Karpas-422 (cell line): ENCODE measurements at places on chromosomes 12 and 14.

DNA sequence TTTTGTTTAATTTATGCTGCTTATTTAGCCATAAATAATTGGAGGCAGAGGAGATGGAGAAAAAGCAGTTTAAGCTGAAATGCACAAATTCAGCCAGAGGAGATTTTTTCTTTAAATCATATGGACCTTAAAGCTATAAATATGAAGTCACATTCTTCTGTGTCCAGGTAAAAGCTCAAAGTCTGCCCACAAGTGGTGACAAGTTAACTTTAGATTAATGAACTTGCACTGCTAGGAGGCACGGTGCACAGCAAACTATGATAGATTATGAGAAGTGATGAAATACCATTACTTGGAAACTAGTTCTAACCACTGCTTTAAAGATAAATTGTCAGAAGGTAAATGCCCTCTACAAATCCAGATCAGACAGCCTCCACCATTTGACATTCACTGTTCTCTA is 69.0 kb downstream of the IFT81 start:
- H3K27ac ChIP-seq: no peak overlapping the region
- H3K4me3 ChIP-seq: no peak overlapping the region
- 0 out of 2 replicates have a peak, but pooled peaks cover 5% of the 10 kb centered on the region for H3K36me3 ChIP-seq
- H3K27me3 ChIP-seq: no peaks in the 10 kb centered on the region
- H3K4me1 ChIP-seq: no peaks in the 10 kb centered on the region

GRCh38 chr14:90570461-90570860 is 173.6 kb downstream of the CALM1 start:
- DNase-seq: no peak
- H3K27ac ChIP-seq: no peak overlapping the region
- no peak overlapping the region for H3K4me3 ChIP-seq
- H3K36me3 ChIP-seq: no peaks in the 10 kb centered on the region

GRCh38 chr12:31962076-31962475 is 2.9 kb downstream of the RESF1 start:
- no peak for DNase-seq
- H3K27me3 ChIP-seq: no peaks in the 10 kb centered on the region
- H3K4me1 ChIP-seq: peaks cover 27% of the 10 kb centered on the region
- H3K27ac ChIP-seq: no peak overlapping the region
- no peaks in the 10 kb centered on the region for H3K36me3 ChIP-seq
- no peak overlapping the region for H3K4me3 ChIP-seq

DNA sequence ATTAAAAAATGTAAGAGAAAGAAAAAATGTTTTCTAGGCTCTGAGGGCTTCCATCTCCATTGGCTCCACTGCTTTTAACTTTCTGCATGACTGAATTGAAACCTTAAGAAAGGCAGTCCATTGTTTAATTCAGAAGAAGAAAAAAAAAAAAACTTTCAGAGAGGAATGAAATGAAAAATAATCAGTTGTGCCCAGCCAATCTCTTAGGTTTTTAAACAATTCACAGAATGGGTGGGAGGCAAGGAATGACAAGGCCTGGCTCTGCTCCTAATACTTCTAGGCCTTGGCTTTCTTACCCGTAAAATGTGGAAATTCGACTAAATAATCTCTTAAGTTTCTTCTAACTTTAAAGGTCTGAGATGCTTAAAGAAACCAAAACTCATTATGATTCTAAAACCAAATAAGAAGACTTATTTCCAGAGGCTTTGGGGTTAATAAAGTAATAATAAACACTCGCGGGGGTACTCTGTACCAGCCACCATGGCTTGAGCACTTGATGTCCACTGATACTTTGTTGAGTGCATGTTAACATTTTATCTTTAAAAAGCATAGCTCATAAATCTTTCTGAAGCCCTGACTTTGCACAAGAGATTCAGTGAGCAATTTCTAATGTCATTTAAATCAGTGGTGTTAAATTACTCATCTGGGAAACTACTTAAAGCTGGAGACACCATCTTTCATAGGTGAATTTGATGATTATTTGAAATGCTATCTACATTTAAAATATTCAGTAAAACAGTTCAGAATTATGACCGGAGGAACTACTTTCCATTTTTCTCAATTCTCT is 49.6 kb downstream of the STON2 start:
- no peaks in the 10 kb centered on the region for H3K36me3 ChIP-seq
- no peak overlapping the region for H3K27ac ChIP-seq
- no peak overlapping the region for H3K4me3 ChIP-seq
- H3K4me1 ChIP-seq: peaks cover 3% of the 10 kb centered on the region; the same call in 1 of the 2 replicates

DNA sequence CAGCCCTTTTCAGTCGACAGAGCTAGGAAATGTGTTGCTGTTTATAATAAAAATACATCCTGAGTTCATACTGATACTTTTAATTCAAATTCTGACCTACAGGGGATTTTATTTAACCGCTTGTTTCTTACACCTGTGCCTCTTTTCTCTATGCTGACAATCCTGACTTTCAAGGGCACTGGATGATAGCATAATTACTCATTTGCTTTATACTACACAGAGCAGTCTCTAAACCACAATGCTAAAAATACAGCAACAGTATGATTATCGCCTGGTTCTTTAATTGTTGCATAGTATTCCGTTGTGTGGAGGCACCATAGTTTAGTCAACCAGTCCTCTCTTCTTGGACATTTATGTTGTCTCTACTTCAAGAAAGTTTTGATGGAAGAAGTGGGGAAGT is 372.9 kb downstream of the DPF3 start:
- no peaks in the 10 kb centered on the region for H3K36me3 ChIP-seq
- no peaks in the 10 kb centered on the region for H3K27me3 ChIP-seq
- no peak for DNase-seq
- peaks cover 53% of the 10 kb centered on the region for H3K4me1 ChIP-seq
- no peak overlapping the region for H3K4me3 ChIP-seq

GRCh38 chr14:92109490-92109889 is 3.1 kb upstream of the ATXN3 start:
- H3K27ac ChIP-seq: peak overlapping the region; percentile 92; the same call in 1 of the 2 replicates
- DNase-seq: peak; percentile 58
- H3K36me3 ChIP-seq: no peaks in the 10 kb centered on the region

GRCh38 chr12:60494244-60494643 is 898.4 kb downstream of the SLC16A7 start:
- no peak overlapping the region for H3K4me3 ChIP-seq
- no peaks in the 10 kb centered on the region for H3K36me3 ChIP-seq
- peak; percentile 50 for DNase-seq

DNA sequence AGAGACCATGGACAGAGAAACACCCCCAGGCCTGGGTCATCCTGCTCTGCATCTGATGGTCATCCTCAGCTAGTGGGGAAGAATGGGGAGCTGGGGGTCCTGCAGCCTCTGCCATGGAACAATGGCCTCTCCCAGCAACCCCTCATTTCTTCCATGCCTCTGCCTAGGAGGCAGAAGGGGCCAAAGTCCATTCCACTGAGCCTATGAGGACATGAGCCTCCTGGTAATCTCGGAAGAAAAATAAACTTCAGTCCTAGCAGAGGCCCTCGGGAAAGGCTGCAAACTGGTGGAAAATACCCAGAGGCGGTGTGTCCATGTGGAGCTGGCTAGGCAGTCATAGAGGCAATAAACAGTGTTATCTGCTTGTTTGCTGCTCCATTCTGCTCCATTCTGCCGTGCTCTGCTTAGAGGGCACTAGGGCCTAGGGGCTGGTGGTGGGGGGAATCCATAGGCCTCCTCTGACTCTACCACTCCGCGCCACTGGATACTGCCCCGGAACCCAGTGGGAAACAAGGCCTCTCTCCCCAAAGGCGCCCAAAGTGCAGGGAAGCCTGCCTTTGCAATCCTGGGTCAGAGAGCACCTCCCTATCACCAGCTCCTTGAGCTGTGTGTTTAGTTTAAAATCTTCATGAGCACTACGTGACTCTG is 4.5 kb downstream of the PGF start:
- DNase-seq: no peak
- no peaks in the 10 kb centered on the region for H3K27me3 ChIP-seq
- H3K4me1 ChIP-seq: peaks cover 29% of the 10 kb centered on the region
- H3K4me3 ChIP-seq: no peak overlapping the region
- H3K27ac ChIP-seq: no peak overlapping the region
- H3K36me3 ChIP-seq: no peaks in the 10 kb centered on the region

- no peak for DNase-seq
- H3K4me1 ChIP-seq: peaks cover 13% of the 10 kb centered on the region
- no peaks in the 10 kb centered on the region for H3K36me3 ChIP-seq
- no peak overlapping the region for H3K4me3 ChIP-seq
- no peaks in the 10 kb centered on the region for H3K27me3 ChIP-seq
Measured at GRCh38 chr14:76432827-76433752, 57.2 kb downstream of the ESRRB start.

GRCh38 chr14:100103250-100104005 is 38.2 kb downstream of the EVL start:
- no peaks in the 10 kb centered on the region for H3K27me3 ChIP-seq
- H3K4me1 ChIP-seq: peaks cover 14% of the 10 kb centered on the region
- no peak overlapping the region for H3K4me3 ChIP-seq
- no peak for DNase-seq
- H3K36me3 ChIP-seq: no peaks in the 10 kb centered on the region

DNA sequence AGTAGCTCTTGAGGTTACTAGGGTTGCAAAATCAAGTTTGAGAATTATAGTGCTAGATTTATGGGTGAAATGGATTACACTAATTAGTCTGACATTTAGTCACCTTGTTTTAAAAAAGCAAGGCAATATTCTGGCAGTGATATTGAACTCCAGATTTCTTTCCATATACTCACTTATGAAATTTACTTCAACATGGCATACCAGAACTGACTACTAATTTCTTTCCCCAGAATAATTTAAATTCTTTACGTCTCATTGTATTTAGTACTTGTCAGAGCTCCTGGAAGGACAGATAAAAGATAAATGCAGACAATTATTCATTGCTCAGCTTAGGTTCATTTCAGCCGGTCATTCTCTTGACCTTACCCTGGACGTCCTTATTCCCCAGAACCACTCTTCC is 24.3 kb downstream of the EMP1 start:
- no peak overlapping the region for H3K4me3 ChIP-seq
- no peak overlapping the region for H3K27ac ChIP-seq
- H3K36me3 ChIP-seq: no peaks in the 10 kb centered on the region
- H3K27me3 ChIP-seq: no peaks in the 10 kb centered on the region

GRCh38 chr14:105149146-105149781 is 19.3 kb downstream of the JAG2 start:
- no peak overlapping the region for H3K4me3 ChIP-seq
- no peaks in the 10 kb centered on the region for H3K4me1 ChIP-seq
- no peaks in the 10 kb centered on the region for H3K36me3 ChIP-seq

GRCh38 chr14:61381553-61381952 is 60.2 kb downstream of the PRKCH start:
- H3K4me1 ChIP-seq: 0 out of 2 replicates have a peak, but pooled peaks cover 3% of the 10 kb centered on the region
- H3K27me3 ChIP-seq: no peaks in the 10 kb centered on the region
- H3K4me3 ChIP-seq: no peak overlapping the region
- H3K27ac ChIP-seq: no peak overlapping the region

- no peaks in the 10 kb centered on the region for H3K27me3 ChIP-seq
- DNase-seq: peak; percentile 96
- peak overlapping the region; percentile 47; the same call in 1 of the 2 replicates for H3K27ac ChIP-seq
- H3K4me3 ChIP-seq: no peak overlapping the region
- peaks cover 22% of the 10 kb centered on the region for H3K4me1 ChIP-seq
- no peaks in the 10 kb centered on the region; the same call in 1 of the 2 replicates for H3K36me3 ChIP-seq
Measured at GRCh38 chr14:83463500-83464098, 1929.9 kb upstream of the SEL1L start.

GRCh38 chr12:9113987-9114309 is 1.8 kb downstream of the A2M start:
- no peak overlapping the region for H3K27ac ChIP-seq
- no peak overlapping the region for H3K4me3 ChIP-seq
- DNase-seq: no peak
- no peaks in the 10 kb centered on the region for H3K4me1 ChIP-seq

DNA sequence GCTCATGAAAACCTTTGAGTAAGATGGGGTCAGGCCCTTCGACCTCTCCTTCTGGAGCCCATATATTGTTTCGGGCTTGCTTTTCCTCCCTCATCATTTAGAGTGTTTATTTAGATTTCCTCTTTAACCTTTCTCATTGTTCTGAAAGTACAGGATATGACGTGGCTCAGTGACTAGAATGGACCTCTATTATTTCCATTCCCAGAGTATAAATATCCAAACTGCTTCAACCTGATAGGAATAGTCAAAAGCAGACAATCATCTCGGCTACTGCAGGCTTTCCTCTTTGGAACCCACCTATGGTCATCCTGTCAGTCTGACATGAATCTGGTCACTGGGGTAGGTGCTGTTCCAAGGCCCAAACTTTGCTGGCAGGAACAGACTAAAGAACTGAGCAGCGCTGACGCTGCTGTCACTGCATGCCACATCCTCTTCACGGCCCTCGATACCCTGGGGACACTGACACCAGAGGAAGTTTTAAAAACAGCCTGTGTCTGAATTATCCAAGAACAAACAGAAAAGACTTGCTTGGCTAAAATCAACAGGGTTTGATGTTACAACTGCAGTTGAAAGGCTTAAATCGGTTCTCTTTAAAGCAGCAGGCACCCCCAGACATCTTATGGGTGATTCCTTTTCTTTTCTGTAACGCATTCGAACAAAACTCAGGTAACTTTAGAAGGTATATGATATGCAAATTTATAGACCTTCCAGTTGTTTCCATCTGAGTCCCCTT is 5.0 kb upstream of the DDX47 start:
- H3K4me3 ChIP-seq: no peak overlapping the region; the same call in 1 of the 2 replicates
- no peaks in the 10 kb centered on the region for H3K36me3 ChIP-seq
- H3K4me1 ChIP-seq: peaks cover 10% of the 10 kb centered on the region
- H3K27ac ChIP-seq: no peak overlapping the region
- DNase-seq: peak; percentile 76
- no peaks in the 10 kb centered on the region for H3K27me3 ChIP-seq

- H3K4me3 ChIP-seq: no peak overlapping the region
- no peak for DNase-seq
- H3K27ac ChIP-seq: no peak overlapping the region
- H3K36me3 ChIP-seq: no peaks in the 10 kb centered on the region
- no peaks in the 10 kb centered on the region for H3K27me3 ChIP-seq
Measured at GRCh38 chr14:55457496-55457895, 17.1 kb upstream of the TBPL2 start.

DNA sequence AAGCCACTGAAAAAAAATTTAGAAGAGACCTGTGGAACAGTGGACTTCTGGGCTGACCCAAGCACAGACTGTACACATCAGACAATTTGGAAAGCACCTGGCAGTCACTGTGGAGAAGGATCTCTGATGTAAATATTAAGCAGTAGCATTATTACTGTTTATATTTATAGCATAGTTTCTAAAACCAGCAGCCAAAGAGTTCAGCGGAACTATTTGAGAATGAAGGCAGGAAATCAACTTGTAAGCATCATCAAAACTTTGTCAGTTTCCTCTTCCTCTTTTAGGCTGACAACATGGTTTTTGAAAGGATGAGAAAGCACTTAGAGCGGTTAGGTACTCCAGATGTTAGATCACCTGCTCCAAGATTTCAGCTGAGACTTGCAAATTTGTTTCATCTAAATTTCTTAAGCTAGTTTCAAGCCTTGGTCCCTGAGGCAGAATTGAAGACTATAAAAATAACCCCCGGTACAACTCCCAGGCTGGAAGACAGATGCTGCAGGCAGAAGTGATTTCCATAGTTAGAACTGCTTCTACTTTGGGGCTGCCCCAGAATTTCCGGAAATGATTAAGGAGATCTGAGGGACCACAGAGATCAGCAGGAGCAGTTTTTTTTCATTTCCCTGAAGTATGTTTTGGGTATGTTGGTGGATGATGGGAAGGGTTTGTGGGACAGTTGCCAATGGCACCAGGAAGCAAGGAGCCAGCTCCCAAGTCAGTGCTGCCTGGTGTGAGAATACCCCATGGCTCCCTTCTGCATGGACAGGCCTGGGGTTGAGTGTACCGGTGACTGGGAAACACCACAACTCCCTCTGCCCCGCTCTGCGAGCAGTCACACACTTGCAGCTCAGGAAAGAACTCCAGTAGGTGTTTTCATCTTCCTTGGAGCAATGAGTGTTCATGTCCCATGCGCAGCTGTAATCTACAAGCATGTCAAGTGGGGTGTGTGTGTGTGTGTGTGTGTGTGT is 354.5 kb downstream of the NUAK1 start:
- no peak overlapping the region for H3K4me3 ChIP-seq
- peaks cover 10% of the 10 kb centered on the region for H3K4me1 ChIP-seq
- H3K36me3 ChIP-seq: no peaks in the 10 kb centered on the region
- H3K27ac ChIP-seq: no peak overlapping the region
- no peaks in the 10 kb centered on the region for H3K27me3 ChIP-seq
- peak; percentile 46 for DNase-seq
